GM12892 (cell line): ENCODE measurements at places on chromosomes 5 and 9.

DNA sequence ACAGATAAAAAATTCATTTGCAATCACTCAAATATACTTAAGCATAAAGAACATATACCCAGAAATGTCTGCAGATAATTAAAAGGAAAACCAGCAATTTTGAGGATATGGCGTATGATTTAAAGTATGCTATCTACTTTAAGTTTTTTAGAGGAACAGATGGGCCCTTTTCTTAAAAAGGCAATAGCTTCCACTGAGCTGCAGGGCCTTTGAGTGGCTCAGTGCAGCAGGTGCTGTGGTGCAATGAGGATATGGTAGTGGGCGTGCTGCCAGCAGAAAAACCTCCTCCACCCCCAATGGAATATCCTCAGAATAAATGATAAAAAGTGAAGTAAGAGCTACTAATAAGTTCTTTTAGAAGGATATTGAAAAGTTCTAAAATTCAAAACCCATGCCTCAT lies 814.5 kb downstream of the MTRR start:
- DNase-seq = no peak

DNA sequence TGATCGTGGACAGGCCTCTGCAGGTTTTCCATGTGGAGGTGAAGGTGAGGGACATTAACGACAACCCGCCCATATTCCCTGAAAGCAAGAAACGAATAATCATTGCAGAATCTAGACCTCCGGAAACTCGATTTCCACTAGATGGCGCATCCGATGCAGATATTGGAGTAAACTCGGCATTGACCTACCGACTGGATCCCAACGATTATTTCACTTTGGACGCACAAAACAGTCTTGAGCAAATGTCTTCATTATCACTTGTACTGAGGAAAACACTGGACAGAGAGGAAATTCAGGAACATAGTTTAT lies 621 bp downstream of the PCDHA13 start:
- DNase-seq = no peak

DNA sequence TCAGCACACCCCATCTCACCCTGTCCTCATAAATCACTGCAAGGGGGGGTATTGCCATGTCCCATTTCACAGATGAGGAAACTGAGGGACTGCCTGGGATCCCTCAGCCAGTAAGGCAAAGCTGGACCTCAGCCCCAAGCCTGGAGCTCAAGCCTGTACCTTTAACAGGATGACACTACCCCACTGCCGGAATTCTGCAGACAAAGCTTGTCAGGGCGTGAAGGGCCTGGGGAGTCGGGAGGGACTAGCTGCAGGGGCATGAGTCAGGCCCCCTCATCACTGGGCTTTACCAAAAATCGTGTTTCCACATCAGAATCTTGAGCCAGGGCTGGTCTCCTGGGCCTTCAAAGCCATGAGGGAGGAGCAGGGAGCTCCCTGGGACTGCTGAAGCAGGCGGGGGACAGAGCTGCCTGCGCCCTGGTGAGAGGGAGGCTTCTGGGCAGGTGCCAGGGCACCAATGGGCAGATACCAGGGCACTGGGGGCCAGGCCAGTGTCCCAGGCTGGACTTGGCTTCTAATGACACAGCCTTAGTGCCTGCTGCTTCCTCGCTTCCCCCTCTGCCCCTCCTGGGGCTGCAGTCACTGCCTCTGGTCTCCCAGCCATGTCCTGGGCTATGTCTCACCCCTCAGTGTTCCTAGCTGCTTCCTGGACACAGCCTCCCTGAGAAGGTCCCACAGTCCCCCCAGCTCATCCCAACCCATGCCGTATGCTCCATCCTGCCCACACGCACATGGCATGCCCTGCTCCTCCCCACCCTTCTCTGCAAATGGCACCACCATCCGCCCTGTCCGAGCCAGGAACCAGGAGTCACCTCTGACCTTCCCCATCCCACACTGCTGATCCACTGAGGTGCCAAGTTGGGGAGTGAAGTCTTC lies 80.7 kb downstream of the LMX1B start:
- no peak for DNase-seq

DNA sequence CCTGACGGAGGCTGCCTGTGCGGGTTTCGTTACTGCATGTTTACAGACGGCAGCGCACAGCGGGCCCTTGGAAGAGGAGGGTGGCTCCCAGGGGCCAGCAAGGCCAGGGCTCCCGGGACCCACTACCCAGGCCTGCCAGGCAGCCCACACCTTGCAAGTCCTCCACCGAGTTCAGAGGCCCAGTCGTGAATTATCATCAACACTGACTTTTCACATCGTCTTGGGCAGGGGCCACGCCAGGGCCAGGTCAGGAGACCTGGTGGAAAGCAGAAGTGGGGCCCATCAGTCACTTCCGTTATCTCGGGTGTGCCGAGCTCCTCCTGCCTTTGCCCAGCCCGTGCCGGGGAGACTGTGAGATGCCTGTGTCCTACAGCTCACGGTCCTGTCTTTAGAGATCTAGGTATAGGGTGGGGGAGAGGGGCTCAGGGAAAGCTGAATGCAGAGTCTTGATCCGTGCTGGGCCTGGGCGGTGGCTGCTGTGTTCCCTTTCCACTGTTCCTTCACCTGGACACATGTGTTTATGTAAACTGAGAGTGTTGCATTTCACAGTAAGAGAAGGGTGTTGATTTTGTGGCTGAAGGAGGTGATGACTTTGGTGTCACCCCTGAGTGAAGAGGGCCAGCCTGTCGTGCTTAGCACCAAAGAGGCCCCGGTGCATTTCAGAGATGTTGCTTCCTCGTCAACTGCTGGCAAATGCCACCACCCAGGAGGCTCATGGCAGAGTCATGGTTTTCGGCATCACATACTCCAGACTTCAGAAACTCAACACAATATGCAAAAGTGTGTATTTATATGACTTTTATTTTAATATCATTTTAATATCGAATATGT lies 175.2 kb downstream of the GAPVD1 start:
- DNase-seq = no peak

GRCh38 chr5:107952450-107952849 lies 281.7 kb upstream of the EFNA5 start:
- no peak for DNase-seq

DNA sequence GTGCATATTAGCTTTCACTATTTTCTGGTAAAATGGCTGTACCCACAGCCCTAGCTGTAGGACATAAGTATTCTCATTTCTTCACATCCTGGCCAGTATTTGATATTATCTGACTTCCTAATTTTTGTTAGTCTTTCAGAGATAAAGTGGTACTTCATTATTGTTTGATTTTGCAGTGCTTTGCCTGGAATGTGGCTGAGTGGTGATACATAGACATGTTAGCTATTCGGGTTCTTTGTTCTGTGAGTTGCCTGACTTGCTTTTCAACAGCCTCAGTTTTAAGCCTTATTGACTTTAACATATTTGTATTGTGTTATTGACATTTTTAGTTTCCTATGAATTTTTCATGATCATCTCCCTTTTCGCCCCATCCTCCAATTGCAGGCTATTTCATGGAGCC lies 161.1 kb downstream of the GABBR2 start:
- DNase-seq = no peak

- no peak for DNase-seq
These were observed 52.7 kb downstream of the PLK2 start for GRCh38 chr5:58407042-58407719.

DNA sequence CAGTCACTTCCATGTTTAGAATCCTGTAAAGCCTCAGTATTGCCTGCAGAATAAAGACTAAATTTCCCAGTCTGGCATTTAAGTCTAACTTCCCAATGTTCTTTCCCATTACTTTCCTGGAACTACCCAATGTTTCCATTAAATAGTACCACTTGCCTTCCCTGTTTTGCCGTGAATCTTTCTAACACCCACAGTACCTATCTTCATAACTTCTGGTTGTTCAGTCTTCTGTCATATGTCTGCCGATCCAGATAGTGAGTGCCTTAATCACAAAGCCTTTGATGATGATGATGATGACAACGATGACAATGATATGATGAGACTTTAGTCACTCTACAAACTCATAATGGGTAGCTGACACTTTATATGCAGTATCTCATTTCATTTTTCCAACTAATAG lies 6.6 kb upstream of the HEMGN start:
- DNase-seq = no peak

DNA sequence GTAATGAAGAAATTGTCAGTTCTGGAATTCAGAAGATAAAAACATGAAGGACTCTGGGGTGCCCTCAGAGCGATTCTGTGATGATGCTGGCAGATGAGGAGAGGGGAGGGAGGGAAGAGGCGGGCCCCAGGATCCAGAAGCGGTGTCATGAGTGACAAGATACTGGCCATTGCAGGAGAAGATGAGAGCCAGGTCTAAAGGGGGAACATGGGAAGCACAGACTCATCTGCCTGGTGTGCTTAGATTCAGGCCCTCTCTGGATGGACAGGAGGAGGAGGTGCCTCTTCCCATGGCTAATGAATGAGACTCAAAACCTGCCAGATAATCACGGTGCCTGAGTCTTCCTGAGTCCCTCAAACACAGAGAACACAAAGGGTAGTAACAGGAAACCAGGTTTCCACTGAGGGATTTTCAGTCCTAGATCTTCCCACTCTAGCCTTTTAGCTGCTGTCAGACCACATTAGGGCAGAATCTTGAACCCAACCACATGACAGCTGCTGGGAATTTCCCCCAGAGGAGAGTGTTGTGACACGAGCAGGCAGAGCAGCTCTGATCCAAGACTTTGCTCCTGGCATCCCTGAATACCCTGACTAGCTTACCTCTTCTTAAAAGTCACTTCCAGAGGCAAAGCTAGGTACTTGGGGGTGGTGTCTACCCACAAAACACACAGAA lies 28.2 kb upstream of the HSPA9 start:
- no peak for DNase-seq

- no peak for DNase-seq
These were observed 312.1 kb upstream of the TUSC1 start for GRCh38 chr9:25990376-25990775.

DNA sequence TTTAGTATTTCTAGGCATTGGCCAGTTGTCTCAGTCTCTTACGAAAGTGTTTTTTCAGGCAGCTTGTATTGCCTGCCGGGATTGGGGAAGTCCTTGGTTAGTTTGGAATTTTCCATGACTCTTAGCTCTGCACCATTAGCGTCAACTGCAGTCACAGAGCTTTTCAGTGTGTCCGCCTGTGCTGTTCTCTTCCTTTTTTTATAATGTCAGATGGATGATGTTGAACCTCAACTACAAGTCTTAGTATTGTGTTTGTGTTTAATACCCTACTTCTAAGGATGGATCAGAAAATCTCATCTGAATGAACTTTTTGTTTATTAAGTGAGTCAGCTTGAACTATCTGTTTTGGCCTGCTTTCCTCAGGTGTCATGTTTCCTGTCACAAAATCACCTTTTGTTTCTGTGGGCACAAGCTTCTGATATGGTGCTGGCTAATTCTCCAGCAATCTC lies 33.1 kb downstream of the ATP6V0E1 start:
- DNase-seq = no peak

GRCh38 chr9:130845901-130846481 lies 10.9 kb downstream of the ABL1 start:
- DNase-seq = no peak

- DNase-seq = no peak
These were observed 47.4 kb downstream of the UBAP2 start for GRCh38 chr9:34001298-34001697.

DNA sequence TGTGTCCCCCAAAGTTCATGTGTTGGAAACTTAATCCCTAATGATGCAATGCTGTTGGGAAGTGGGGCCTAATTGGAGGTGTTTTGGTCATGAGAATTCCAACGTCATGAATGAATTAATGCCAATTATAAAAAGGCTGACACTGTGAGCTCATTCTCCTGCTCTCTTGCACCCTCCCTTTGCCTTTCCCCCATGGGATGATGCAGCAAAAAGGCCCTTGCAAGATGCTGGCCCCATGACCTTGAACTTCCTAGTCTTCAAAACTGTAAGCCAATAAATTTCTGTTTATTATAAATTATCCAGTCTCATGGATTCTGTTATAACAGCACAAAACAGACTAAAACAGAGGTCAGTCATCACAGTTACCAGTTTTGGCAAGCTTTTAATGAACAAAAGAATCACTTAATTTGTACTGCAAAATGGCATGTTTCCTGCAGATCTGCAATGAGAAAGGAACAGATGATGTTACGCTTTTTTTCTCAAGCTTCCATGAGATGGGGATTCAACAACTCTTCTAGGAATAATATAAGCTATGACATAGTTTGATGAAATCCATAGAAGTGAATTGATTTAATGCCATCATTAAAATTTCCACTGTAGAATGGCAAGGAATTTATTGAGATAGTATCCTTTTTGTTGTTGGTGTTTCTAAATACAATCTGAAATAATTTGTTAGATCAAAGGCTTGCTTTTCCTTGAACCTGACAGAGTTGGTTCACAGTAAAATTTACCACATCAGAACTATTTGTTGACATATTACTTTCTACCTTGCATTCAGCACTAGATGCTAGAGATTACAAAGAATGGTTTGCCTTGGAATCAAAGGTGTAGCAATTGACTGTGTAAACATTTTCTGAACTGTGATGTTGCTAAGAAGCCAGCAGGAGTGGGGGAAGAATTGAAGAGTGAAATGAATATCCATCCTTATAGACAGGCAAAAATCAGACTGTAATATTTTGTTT lies 29.3 kb upstream of the RFK start:
- DNase-seq = no peak

GRCh38 chr9:93958121-93958818 lies 3.1 kb upstream of the BARX1 start:
- DNase-seq = no peak

DNA sequence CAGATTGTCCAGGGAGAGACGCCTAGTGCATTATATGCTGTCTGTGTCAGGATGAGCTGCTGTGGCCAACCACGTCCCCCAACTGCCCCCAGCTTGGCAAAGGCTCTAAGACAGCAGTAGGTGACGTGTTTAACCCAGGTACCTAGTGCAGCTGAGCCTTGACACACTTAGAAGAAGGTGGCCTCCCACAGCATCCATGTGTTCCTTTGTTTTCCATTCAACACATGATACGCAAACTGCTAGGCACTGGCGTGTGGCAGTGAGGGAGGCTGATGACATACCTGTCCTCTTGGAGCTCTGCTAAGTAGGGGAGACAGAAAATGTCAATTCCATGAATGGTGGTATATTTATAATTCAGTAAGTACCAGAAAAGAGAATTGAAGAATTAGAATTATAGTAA lies 291.7 kb downstream of the NR3C1 start:
- no peak for DNase-seq

DNA sequence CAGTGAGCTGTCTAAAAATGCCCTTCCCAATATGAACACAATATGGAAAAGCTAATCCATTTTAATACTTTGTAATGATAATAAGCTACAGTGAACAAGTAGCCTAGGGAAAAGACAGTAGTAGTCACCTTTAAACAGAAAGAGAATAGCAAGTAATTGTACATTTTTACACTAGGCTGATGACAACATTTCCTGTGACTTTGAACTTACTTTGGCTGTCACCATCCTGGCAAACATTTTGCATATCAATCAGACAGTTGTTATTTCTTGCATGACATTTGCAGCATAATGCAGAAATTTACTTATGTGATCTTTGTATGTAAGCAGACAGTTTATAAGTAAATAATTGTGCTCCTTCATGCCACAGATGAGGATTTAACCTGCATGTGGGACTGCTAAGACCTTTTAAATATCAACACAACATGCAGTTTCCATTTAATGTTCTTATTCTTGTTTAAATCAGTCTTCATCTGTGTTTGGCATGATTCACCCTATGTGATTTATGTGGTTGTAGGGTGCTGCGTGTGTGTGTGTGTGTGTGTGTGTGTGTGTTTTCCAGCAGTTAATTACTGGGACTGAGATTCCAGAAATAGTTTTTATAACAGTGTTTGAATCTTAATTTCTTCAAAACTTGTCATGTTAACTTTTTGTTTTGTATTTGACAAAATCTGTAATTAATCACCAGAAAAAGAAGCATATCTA lies 997.1 kb upstream of the ARRDC3 start:
- no peak for DNase-seq
